ENCODE measurements at places on chromosomes 5 and 9.

DNA sequence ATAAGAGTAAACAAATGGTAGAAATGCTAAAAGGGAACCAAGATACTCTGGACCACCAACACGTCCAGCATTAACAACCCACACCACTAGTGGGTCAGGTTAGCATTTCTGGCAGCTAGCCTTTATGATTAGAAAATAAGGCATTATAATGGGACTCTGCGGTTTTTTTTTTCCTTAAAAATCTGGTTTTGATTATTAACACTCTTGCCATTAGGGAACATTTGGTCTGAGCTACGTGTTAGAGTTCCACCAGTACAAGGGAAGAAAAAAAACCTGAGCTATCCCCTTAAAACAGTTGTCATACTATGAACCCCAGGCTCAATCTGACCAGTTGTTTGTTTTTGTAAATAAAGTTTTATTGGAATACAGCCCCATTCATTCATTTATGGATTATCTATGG lies 110.4 kb downstream of the NTRK2 start:
- DNase-seq, result no peak

DNA sequence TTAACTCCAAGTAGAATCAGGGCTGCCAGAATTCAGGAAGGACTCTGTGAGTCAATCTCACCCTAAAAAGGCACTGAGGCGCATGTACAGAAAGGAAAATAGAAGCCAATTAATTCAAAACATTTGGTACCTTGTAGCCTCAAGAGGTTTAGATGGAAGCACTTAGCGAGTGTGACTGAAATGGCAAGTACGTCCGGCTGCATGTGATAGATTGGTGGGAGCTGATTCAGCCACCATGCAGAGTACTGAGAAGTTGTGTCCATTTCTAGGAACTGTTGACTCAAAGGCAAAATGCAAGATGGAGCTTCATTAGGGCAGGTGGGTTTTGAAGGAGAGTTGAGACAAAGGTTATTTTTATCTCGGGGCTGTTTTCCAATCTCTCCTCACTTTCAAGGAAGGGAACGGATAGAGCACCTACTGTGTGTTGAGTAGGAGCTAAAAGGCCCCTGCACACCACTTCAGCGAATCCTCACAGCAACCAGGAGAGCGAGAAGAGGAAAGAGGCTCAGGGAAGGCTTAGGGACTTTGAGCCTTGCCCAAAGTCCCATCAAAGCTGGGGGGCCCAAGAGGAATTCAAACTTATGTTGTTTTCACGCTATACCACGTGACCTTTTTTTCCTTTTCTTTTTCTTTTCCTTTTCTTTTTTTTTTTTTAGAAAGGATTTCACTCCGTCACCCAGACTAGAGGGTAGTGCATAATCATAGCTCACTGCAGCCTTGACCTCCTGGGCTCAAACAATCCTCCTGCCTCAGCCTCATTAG lies 34.6 kb upstream of the CPEB4 start:
- no peak for DNase-seq

DNA sequence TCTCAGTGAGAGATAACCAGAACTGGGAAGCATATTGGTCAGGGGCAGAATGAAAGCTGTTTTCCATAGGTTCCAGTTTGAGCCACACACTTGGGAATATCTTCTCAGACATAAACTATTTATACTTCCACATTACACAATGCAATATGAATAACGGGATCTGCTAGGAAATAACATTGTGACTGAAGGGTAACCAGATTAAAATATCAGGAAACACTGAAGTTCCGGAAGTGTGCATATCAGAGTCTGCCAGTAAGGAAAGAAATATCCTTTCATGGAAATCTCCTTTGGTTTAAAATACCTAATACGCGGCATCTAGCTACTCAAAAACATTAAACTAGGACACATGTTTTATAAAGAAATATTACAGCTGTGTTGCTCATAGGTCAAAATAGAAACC lies 56.3 kb downstream of the ST8SIA4 start:
- DNase-seq, result no peak

DNA sequence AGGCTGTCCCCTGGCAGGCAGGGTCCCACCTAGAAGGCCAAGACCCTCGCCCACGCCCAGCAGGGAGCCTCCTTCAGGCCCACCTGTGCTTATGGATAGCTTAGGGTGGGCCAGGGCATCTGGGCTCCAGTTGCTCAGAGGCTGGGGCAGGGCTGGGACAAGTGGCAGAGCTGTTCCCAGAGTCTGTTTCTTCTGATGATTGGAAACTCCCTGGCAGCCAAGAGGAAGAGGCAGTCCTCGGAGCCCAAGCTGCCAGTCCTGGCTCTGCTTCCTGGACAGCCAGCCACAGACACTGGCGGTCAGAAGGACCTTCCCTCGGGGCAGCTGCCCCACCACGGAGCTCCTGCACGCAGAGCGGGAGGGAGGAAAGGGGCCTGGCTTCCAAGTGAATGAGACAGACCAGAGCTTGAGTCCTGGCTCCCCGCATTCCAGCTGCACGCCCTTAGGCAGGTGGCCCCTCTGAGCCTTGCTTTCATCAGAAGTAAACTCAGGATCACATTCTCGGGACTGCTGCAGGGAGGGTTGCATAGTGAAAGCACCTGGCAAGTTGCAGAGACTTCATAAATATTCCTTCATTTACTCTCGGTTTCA lies 37.9 kb upstream of the GABRP start:
- DNase-seq, result no peak

GRCh38 chr5:107916731-107917725 lies 246.3 kb upstream of the EFNA5 start:
- DNase-seq, result no peak

- no peak for DNase-seq
These were observed 9.6 kb downstream of the GPX3 start for GRCh38 chr5:151030056-151030336.
